ENCODE measurements at places on chromosomes 2 and 18. TPM values are rescaled to one million over a fixed set of nuclear protein-coding genes. Genes with fewer than 3 reads are reported as not detected.

- DNase-seq = no peak
Observed at GRCh38 chr2:20676353-20677215, 9.6 kb downstream of the GDF7 start.

- no peak for DNase-seq
Observed at GRCh38 chr18:79847606-79848293, 50.0 kb downstream of the KCNG2 start.

DNA sequence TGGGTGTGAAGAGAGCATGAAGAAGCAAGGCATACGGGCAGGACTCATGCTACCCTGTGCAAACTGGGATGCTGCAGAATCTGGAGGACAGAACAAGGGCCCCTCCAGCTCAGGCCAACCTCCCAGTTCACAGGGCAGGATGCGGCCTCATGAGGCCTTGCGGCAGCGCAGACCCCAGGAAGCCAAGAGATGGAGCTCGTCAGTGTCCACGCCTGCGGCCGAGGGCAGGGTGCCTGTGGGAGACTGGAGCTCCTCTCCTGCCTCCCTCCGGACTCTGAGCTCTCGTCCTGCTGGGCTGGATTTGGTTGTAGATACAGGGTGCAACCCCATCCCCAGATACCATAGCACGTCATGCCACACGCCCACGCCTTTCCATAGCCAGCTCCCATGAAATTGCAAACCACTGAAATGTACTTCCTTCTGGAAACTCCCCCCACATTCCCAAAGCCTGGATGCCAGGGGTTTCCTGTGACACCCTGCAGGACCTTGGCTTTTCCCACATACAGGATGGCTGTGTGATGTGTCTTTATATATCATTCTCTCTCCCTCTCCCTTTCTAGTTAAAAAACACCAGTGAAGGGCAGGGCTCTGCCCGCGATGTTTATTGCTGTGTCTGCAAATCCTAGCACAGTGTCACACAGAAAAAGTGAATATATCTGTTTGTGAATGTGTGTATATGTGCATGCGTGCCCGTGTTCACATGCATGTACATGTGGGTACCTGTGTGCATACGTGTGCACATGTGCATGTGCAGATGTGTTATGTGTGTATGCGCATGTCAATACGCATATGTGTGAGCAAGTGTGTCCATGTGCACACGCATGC, 12.3 kb upstream of the SNTG2 start:
- DNase-seq = no peak

- no peak for DNase-seq
Observed at GRCh38 chr18:43079422-43079821, 36.1 kb downstream of the RIT2 start.

- peak; percentile 88 for DNase-seq
Observed at GRCh38 chr2:226187616-226188015, 612.0 kb downstream of the IRS1 start.

GRCh38 chr2:100887713-100888495, 68.0 kb downstream of the NPAS2 start:
- no peak for DNase-seq

- peak; percentile 96 for DNase-seq
Observed at GRCh38 chr2:47269316-47270232, 114.5 kb upstream of the STPG4 start.

- peak; percentile 20 for DNase-seq
Observed at GRCh38 chr2:7034303-7034702, 117.1 kb downstream of the RNF144A start.

DNA sequence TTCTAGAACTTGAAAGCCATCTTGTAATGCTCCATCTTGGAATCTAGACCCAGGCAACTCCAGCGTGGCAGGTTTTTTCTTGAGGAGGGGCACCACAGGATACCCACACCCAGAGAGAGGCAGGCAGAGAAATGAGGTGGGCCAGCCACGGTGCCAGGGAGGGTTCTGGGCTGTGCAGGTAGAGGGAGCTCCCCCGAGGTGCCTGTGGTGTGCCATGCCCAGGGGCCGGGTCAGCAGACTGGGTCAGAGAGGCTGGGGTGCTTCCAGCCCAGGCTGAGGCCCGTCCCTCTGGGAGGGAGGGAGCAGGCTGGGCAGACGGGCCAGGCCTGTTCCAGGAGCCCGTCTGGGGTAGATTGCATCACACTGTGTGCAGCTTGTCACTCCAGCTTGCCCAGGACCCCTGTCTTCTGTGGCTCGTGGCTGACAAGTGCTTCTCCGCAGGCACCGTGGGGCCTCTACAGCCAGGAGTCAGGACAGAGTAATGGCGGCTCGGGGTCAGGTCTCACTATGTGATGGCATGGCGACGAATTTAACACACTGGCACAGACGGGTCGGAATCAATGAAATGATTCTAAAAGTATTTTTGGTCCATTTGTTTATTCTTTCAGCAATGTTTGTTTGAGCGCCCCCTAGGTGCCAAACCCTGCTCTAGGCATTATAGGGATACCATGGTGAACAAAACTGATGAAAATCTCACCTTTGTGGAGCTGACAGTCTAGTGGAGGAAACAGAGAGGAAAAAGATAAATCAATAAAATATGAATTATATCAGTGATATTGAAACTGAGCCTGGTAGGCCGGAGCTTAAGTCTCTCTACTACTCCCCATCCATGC, 144.0 kb downstream of the ACOXL start:
- DNase-seq = no peak

- DNase-seq = no peak
Observed at GRCh38 chr18:62452280-62452831, 70.5 kb upstream of the ZCCHC2 start.

DNA sequence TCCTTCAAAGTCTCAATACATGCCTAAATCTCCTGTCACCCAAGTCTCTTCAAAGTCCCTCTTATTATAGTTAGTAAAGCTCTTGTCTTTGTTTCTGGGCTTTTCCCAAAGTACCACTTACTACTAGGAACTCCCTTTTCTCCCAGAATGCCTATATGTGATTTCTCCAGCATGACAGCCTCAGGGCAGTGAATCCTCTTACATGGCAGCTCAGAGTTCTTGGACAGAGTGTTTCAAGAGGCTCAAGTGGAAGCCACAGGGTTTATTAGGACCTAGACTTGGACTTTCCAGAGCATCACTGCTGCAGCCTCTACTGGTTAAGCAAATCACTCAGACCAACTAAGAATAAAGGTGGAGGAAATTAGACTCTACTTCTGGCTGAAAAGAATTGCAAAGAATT, 98.9 kb downstream of the CSRNP3 start:
- DNase-seq = no peak

GRCh38 chr2:9981655-9982054, 30.2 kb downstream of the GRHL1 start:
- peak; percentile 49 for DNase-seq

DNA sequence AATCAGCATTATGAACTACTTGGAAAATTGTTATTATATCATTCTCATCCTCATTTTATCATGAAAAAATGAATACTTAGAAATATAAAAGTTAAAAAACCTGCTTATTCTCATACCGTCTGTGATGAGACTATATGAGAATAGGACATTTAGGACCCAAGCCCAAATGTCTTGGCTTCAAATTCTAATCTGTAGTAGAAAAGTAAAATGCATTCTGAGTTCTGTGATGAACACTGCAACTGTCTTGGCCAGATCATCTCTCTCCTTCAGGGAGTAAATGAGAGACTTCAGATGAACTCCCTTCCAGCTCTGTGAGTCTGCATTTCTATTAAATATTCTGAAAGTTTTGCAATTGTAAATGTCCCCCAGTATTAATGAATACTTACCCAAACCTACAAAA, 940.7 kb upstream of the KLHL29 start:
- no peak for DNase-seq

GRCh38 chr18:10481831-10482230, 27.4 kb downstream of the APCDD1 start:
- no peak for DNase-seq

DNA sequence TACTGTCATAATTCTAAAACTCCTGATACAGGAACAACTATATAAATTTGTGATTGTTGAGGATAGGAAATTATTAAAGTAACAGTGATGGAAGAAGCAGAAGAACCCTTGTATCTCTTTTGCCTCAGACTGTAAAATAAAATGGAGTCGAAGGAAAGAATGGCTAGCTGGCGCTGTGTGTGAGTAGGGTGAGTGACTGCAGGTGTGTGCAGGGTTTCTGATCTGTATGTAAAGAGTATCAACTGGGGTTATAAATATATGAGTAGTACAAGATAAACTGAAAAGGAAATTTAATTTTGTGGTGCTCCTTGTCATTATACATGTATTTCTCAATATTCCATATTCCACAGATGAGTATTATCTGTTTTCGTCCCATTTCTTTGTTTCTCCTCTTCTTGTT, 15.2 kb downstream of the POLI start:
- DNase-seq = no peak

DNA sequence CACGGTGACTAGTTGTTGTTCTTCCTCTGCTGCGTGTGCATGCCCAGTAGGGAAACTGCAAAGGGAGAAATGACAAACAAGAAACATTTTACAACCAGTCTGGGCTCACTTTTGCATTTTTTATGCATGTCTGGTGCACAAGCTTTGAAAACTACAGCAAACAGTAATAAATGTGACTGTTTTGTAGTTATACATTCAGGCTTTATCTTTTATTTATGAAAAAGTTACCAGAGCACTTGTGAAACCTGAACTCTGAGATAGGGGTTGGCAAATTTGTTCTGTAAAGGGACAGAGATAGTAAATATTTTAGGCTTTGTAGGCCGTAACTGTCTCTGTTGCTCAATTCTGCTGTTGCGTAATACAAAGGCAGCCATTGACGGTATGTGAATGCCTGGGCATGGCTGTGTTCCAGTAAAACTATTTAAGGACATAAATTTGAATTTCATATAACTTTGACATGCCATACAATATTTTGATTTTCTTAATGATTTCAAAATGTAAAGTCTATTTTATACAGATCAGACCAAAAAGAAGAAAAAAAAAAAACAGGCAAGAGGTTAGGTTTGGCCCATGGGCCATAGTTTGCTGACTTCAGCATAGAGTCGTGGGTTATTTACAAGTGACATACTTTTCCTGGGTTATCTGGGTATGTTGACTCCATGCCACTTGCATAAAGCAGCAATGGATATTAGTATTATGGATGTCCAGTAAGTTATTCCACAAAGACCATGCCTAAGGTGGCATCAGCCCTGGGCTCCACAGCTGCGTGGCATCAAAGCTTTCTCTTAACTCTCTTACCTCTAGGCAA, 53.6 kb upstream of the EML6 start:
- peak; percentile 90 for DNase-seq

DNA sequence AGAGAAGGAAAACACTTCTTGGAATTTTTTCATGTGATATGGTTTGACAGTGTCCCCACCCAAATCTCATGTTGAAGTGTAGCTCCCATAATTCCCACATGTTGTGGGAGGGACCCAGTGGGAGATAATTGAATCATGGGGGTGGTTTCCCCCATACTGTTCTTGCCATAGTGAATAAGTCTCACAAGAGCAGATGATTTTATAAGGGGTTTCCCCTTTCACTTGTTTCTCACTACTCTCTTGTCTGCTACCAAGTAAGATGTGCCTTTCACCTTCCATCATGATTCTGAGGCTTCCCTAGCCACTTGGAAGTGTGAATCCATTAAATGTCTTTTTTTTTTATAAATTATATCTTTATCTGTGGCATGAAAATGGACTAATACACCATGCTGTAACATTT, 250.7 kb downstream of the LPIN1 start:
- no peak for DNase-seq

DNA sequence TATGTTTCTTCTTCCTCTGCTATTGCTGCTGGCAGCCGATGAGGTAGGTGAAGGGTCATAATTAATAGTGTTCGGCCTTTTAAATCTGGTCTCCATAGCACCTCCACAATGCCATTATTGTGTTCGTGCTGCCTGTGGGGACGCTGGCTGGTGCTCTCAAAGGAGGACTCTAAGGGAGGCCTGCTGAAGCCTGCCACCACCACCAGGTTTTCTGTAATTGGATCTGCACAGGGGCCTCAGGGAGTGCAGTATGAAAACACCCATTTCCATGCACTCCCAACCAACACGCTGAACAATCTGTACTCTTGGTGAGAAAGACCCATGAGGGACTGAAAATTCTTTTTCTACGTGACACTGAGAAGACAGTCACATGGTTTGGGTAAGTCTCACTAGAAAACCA, 17.6 kb upstream of the CLIP4 start:
- no peak for DNase-seq

GRCh38 chr2:232873292-232873908, 3.3 kb downstream of the SNORC start:
- DNase-seq = no peak

GRCh38 chr2:84741182-84741822, 139.6 kb downstream of the TRABD2A start:
- peak; percentile 8 for DNase-seq

- no peak for DNase-seq
Observed at GRCh38 chr2:150627526-150627925, 140.1 kb upstream of the RND3 start.

- peak; percentile 51 for DNase-seq
Observed at GRCh38 chr2:104434318-104434792, 419.6 kb upstream of the POU3F3 start.

- peak; percentile 14 for DNase-seq
Observed at GRCh38 chr18:27750014-27750413, 426.9 kb downstream of the CDH2 start.

GRCh38 chr2:224887141-224887540, 155.1 kb downstream of the DOCK10 start:
- DNase-seq = peak; percentile 74

DNA sequence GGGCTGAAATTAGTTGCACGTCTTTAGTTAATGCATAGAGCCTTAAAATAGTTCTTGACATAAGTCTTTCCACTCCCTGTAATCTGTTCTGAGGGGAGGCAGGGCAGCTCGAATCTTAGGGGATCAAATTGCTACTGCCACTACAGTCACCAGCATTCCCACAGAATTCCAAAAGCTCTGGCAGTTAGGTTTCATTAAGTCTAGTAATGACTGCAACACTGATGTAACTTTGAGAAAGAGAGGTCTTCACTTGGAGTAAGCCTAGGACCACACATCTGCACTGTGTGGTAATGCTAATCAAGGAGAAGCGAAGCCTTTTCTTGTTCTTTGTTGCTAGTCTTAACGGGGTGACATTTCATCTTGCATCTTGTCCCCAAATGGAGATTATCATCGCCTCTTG, 19.3 kb upstream of the NCK2 start:
- DNase-seq = no peak

DNA sequence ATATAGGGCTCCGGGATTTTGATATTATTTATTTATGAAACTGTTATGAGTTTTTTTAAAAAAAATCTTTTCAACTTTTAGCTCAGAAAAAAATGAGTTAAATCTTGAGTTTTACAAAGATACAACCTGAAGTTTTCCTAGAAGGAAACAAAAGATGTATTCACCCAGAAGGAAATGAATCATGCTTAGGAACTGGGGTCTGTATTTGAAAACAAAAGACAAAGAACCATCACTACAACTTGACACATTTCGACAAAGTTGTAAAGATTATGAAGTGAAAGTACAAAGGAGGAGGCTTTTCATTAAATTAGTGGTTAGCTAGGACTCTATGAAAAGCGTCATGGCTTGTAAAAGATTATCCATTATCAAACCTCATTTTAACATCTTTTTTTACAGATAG, 143.3 kb downstream of the PDE1A start:
- DNase-seq = peak; percentile 32

The TSGA10 gene
- total RNA-seq = 5.3 TPM

The C2orf15 gene
- total RNA-seq = under 0.01 TPM

The MTA3 gene
- total RNA-seq = 27.2 TPM

The IL1R2 gene
- 1.0 TPM for total RNA-seq

The BCL2 gene
- 3.6 TPM for total RNA-seq

The ACKR3 gene
- total RNA-seq = 0.17 TPM

The OSBPL6 gene
- total RNA-seq = 2.1 TPM

The PDE11A gene
- not detected for total RNA-seq

The SMYD1 gene
- not detected for total RNA-seq

The ALPG gene
- total RNA-seq = not detected

The CHRND gene
- not detected for total RNA-seq

The HOXD1 gene
- not detected for total RNA-seq

The KLHL41 gene
- 3.8 TPM for total RNA-seq

The CNTNAP5 gene
- not detected for total RNA-seq

The SPDYA gene
- 0.77 TPM for total RNA-seq

Data from fibroblast of lung (primary cell).